Iris pigment epithelial cell (primary cell): ENCODE measurements at places on chromosomes 11 and 22.

- peak; percentile 82 for DNase-seq
Measured at GRCh38 chr11:19232910-19233503, 7.7 kb downstream of the E2F8 start.

- peak; percentile 84 for DNase-seq
Measured at GRCh38 chr11:75429902-75430713, 2.9 kb downstream of the KLHL35 start.

GRCh38 chr11:64511966-64512365 is 79.1 kb upstream of the SLC22A12 start:
- DNase-seq = no peak

- peak; percentile 8 for DNase-seq
Measured at GRCh38 chr11:125141686-125142535, 22.6 kb upstream of the PKNOX2 start.

GRCh38 chr11:44236296-44236695 is 73.6 kb downstream of the ALX4 start:
- DNase-seq = no peak

DNA sequence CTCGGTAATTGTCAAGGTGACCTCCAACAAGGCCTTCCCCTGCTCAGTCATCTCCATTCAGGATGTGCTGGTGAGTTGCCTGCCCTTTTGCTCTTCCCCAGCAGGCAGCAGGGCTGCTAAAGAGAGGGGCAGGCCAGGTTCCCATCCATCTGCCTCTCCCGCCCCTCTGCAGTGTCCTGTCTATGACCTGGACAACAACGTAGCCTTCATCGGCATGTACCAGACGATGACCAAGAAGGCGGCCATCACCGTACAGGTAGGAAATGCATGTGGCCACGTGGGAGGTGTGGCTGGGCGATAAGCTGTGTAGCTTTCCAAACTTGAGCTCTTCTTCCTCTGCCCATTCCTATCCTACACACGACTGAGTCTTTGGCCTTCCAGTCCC is 4.0 kb downstream of the SIDT2 start:
- DNase-seq = no peak

DNA sequence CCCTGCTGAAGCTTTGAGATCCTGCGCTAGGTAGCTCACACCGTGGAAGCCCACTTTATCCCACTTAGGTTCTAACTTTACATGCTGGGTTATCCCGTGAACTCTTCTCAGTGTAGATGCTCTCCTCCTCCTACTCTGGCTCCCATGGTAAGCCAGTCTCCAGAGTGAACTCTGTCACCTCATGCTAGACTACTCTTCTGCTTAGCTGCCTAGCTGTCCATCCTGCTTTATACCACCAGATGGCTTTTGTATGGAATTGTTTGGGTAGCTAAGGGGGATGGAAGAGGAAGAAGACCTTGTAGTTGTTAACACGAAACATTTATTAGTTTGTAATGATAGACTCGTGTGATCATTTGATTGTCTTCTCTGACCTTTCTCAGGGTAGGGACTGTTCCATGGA is 46.8 kb downstream of the EMSY start:
- peak; percentile 11 for DNase-seq

DNA sequence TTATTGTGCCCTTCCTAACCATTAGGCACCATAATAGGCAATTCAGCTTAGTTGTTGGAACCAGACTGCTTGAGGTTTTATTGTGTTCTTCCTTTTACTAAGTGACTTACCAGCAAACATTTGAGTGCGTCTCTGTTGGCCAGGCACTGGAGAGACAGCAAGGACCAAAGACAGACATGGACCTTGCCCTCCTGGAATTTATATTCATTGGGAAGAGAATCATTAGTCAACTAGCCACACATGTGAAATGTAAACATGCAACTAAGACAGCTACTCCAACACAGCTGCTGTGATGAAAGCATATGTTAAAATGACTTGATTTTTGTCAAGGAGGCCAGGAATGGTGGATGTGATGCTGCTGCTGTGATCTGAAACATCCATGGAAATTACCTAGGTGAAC is 106.4 kb downstream of the TRAF6 start:
- DNase-seq = no peak

GRCh38 chr11:13055200-13055599 is 46.1 kb downstream of the RASSF10 start:
- no peak for DNase-seq

DNA sequence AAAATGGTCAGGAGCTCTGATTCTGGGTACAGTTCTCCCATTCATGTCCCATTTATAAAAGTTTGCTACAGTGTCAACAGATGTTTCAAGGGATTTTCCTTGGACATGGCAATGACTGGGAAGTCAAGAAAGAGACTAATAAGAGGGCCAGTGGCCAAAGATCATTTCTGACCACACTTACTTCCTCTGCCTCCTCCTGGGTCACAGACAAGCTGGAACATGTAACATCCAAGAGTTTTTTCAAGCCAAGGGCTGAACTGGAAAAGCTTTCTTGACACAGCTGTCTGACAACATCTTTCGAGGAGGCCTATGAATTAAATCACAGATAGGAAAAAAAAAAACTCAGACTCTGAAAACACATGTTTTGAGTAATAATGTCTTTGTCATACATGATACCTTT is 8.7 kb downstream of the COMMD9 start:
- no peak for DNase-seq

DNA sequence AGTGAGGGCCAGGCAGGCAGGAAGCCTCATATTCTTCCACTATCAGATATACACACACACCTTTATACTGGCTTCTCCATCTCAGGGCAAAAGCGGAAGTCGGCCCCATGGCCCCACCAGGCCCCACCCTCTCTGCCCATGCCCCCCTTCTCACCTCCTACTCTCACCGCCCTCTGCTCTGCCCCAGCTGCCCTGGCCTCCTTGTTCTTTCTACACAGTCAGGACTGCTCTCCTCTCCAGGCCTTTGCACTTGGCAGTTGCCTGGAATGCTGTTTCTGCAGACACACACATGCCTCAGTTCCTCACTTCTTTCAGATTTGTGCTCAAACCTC is 25.3 kb downstream of the OTOG start:
- no peak for DNase-seq

DNA sequence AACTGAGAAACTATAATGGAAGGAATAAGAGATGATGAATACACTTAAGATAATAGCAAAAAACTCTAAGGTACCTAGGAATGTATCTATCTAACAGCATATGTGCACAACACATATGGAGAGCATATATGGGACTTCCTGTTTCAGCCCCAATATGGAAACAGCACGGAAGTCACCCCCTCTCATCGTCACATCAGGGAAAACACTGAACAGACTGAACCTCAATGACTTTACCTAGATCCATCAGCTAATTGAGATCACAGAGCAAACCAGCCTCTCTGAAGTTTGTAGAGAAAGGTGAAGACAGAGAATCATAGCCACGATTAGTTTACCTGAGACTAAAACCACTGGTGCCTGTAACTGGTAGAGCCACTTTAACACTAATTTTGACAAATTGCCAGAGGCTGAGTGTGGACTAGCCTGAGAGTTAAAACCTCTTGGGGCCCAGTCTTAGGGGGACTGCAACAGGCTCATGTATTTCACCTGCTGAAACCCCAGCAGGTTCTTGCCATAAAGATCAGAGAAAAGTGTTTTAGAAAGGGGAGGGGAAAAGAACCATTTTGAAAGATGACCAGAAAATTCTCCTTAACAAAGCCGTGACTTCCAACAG is 722.6 kb downstream of the TBC1D22A start:
- no peak for DNase-seq

GRCh38 chr11:108568195-108568858 is 25.2 kb downstream of the EXPH5 start:
- DNase-seq = no peak

DNA sequence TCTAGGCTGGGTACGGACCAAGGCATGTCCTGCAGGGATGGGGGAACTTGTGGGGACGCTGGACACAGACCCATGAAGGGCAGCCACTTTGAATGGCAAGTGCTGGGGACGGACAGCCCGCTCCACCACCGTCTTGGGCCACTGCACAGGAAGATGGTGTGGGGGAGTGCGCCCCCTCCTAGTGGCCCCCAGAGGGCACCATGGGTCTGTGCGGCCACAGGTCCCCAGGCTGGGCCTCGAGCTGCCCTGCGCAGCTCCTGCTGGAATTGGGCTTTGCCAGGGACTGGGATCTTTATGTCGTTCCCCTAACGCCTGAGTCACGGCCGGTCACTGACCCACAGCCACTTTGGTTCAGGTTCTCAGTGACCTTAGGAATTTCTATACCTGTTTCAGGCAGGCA is 44.4 kb downstream of the NAT10 start:
- no peak for DNase-seq

DNA sequence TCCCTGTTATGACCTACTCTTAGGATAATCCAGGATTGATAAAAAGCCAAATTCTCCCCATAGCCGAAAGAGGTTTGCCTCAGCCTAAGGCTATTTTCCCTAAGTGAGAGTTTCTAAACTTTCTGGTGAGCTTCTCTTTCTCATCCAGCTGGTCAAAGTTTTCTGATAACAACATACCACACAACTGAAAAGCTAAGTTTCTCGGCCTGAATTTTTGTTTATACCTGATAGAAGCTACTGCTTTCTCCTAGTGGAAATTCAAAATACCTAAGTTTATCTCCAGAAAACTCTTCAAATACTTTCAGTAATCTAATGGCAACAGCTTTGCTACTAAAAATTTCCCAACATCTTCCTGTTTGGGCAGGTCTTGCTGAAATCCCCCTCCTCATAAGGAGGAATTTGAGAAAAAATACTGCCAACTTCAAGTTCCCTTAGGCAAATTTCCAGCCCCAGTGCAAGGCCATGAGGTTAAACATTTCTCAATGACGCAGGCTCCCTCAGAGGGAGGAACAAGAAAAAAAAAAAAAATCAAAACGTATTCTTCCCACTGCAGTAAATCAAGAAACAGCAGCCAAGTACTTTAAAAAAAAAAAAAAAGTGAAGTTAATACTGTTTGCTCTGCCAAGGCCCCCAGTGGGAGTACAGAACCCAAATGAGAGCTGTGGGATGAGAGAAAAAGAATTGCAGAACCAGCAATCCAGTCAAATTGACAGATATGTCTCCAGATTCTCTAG is 127.0 kb downstream of the MRTFA start:
- DNase-seq = peak; percentile 92

DNA sequence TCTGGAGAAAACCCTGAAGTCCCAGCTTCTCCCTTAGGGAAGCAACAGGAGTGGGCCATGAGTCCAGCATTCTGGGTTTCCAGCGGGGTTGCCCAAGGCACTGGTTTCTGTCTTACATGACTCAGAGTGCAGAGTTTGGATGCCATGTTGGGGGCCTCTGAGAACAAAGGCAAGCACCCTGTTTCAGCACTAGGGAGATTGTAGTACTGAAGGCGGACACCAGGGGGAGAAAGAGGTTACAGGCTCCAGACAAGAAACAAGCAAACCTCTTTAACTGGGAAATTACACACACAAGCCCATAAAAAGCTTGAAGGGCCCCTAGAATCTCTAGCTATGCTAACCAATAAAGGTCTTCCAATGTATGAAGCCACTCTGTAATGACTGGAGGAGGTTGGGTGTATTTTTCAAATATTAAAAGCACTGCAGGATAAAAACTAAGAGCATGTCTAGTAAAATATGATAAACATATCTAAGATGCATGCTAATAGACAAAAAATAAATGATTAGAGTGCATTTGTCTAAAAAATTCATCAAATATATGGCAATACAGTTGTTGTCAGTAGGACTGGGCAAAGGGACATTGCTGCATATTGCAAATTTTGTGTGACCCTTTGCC is 7.1 kb downstream of the MS4A6E start:
- peak; percentile 58 for DNase-seq

GRCh38 chr11:134685793-134686380 is 273.8 kb upstream of the B3GAT1 start:
- DNase-seq = no peak

DNA sequence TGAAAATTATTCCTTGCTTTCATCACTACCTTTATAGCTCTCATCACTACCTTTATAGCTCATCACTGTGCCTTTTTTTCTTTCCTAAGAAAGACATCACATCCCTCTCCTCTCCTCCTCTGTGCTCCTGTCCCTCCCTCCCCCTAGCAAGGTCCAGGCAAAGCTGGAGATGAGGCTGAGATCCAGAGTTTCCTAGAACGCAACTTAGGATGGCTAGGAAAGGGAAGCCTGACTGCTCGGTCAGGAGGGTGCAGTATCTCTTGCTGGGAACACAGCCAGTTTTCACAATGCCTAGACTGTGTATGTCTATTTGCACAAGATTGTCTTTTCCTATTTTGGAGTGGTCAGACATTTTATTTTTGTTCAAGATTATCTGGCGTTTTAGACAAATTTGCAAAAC is 24.7 kb downstream of the TUB start:
- DNase-seq = no peak

GRCh38 chr11:74479732-74480123 is 12.4 kb upstream of the KCNE3 start:
- DNase-seq = no peak

- peak; percentile 39 for DNase-seq
Measured at GRCh38 chr22:37870273-37870672, 21.1 kb downstream of the EIF3L start.

- DNase-seq = no peak
Measured at GRCh38 chr22:48065892-48066291, 1303.4 kb downstream of the TBC1D22A start.

- DNase-seq = no peak
Measured at GRCh38 chr11:64322925-64323260, 5.0 kb downstream of the PRDX5 start.

- DNase-seq = no peak
Measured at GRCh38 chr22:37220543-37220981, 8.3 kb upstream of the SSTR3 start.

- no peak for DNase-seq
Measured at GRCh38 chr11:74012074-74012809, 3.4 kb upstream of the UCP3 start.

GRCh38 chr11:129610125-129610524 is 205.5 kb upstream of the TMEM45B start:
- DNase-seq = no peak

GRCh38 chr11:122440811-122441665 is 214.5 kb upstream of the UBASH3B start:
- DNase-seq = peak; percentile 2

DNA sequence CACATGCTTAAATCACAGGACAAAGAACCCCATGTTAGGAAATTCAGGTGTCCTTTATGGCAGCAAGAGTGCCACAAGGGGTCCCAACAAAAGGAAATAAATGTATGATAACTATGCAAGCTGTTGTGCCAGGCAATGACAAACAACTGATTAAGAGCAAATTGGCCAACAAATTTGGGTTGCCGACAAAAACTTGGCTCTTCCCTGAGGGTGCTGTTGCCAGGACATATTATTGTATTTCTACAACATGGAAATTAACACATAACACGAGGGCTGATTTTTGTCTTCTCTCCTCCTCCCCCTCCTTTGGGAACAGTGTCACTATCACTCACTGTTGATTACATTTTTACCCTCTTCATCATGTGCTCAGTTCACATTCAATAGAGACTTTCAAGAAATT is 56.0 kb downstream of the LRRC4C start:
- no peak for DNase-seq

DNA sequence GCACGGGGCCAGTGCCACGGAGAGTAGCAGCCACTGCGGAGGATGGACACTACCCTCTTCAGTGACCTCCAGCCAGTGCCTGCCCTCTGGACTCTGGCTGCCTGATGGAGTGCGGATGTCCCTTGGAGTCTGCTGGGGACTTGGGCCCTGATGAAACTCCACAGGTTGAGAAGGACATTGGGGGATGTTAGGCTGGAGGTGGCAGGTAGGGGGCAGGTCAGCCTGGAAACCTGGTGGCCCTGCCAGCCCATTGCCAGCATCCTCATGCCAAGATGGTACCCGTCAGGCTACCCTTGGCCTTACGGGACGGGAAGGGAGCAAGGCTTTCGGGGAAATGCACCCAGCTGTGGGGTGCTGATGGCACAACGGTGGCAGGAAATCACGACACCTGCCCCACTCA is 4.0 kb downstream of the CABP7 start:
- DNase-seq = no peak

- no peak for DNase-seq
Measured at GRCh38 chr22:46114518-46115387, 35.6 kb upstream of the PPARA start.
